ENCODE measurements at places on chromosomes 3 and 15.

GRCh38 chr3:194723846-194724618, 38.3 kb downstream of the FAM43A start:
- no peak for DNase-seq

- no peak for DNase-seq
Observed at GRCh38 chr3:22129101-22129500, 378.1 kb upstream of the ZNF385D start.

DNA sequence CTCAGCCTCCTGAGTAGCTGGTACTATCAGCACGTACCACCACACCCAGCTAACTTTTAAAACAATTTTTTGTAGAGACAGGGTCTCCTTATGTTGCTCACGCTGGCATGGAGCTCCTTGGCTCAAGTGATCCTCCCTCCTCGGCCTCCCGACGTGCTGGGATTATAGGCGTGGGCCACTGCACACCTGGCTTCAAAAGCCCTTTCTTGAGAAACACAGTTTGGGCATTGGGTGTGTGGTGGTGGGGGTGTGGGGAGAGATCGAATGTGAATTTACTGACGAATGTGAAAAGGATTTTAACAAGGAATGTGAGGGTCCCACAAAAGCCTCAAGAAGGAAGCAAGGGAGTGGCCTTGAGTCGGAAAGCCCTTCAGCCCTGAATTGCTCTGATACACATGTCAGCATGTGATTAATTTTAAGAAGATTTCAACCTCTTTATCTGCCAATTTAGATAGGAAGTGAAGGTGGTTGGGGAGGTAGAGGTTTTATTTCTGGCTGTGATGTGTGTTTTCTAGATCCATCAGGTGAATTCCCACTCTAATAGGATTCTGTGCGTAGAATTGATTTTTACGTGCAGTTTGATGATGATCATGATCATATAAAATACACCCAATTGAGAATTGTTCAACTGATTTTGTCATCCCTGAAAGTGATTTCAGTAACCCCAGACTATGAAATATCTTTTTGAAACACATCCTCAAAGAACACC, 1.1 kb downstream of the CCR4 start:
- no peak for DNase-seq

DNA sequence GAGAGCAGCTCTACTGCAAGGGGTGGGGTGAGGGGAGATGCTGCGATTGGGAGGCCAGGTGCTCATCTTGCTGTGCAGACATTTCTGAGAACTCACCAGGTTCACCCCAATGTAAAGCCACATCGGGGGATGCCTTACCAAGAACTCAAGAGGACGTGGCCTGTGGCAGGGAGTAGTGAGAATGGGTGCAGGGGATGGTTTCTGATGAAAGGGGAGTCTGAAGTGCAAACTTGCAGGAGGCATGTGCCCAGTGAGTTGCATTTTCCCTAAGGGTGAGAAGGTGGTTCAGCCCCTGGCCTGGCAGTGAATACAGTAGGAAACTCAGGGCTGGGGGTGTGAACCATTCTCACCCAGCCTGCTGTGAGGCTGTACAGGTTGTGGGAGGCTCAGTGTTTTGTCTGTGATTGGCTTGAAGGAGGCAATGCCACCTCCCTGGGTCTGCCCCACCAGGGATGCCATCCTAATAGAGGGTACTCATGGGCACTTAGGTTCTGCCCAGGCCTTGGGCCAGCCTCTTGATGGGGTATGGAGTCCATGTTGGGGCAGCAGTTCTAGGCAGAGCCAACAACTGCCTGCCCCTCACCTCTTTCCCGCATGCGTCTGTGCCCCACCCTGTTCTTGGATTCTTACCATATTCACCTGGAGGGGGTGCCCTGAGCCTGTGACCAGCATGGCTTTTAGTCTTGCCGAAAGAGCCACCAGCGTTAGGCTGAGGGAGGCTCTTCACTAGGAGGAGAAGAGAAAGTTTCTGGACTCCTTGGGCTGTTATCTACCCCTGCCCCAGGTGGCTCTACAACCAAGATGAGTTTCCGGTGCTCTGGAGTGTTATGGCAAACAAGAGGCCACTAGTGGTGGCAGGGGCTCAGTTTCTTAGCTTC, 4.5 kb downstream of the HEMK1 start:
- no peak for DNase-seq

- peak; percentile 57 for DNase-seq
Observed at GRCh38 chr15:38129531-38130204, 123.0 kb upstream of the SPRED1 start.

DNA sequence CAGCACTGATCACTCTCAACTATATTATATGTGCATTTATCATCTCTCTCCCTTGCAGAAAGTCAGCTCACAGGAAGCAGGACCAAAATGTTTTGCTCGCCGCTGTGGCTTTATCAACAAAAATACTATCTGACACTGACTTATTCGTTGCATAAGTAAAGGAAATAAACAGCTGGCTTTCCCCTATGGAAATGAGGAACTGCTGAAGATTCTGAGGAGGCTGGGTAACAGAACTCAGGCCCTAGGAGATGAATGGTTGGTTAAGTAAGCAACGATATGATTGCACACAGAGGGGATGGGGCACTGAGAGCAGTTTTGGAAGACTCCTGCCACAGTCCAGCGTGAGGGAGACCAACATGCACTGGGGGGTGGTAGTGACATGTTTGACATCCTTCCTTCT, 181.1 kb downstream of the STT3B start:
- no peak for DNase-seq

- no peak for DNase-seq
Observed at GRCh38 chr15:91865950-91866349, 12.4 kb downstream of the SLCO3A1 start.

GRCh38 chr15:83919319-83919830, 265.5 kb downstream of the ADAMTSL3 start:
- DNase-seq: no peak

GRCh38 chr3:188268336-188268735, 114.4 kb downstream of the LPP start:
- DNase-seq: no peak

GRCh38 chr3:130934442-130935089, 40.7 kb downstream of the ATP2C1 start:
- DNase-seq: no peak

DNA sequence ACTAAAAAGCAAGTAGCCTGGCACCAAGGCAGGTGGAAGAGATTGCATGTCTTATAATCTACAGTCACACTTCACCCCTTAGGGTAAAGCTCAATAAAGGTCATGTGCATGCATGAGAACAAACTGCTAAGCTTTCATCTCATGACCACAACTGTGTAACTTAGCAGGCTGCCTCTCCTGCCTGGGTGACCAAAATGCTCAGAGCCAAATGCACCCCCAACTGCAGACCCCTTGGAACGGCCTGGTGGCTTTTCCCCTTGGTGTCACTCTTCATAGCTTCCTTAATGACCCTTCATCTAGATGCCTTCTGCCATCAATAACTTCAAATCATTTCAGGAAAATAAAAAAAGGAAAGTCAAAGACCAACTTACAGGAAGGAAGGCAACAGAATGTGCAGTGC, 88.1 kb downstream of the ADAMTS17 start:
- no peak for DNase-seq

Measured in RKO (cell line).